ENCODE measurements at places on chromosomes 4 and X. TPM values are rescaled to one million over a fixed set of nuclear protein-coding genes. Genes with fewer than 3 reads are reported as not detected.

DNA sequence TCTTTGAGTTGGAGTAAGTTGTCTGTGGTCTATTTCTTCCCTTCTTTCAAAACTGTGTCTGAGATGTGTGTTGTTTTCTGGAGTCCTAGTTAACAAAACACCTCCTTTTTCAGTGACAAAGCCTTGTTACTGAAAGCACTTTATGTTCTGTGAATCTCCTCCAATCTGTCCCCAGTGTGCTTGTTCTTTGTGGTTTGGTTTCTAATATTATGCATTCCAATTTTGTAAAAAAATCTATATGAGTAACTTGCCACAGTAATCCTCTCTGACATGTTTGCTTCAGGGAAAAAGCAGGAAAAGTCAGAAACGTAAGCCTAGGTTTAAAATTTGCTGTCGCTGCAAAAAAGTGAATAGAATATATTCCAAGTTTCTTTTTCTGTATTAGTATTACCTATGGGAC is 12.4 kb downstream of the PRRG1 start:
- H3K4me1 ChIP-seq: no peaks in the 10 kb centered on the region
- no peak overlapping the region for H3K4me3 ChIP-seq
- no peak overlapping the region for H3K27ac ChIP-seq

DNA sequence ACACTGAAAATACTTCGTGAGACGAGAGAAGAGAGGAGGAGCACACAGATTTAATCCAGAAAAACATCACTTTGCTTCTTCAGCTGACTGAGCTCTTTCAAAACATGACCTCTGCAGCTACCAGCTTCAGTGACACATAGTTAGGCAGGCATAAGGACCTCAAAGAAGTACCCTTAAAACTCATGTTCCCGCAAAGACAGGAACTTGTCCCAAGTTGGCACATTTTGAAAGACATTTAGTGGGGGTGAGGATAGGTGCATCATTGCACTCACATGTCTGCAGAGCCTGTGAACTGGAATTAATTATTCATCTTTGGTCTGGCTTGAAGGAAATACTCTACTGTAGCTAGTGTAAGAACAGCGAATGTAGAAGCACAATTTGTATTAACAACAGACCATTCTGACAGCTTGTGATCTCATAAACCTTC is 221.8 kb downstream of the MGST2 start:
- H3K27me3 ChIP-seq: no peaks in the 10 kb centered on the region
- H3K4me3 ChIP-seq: no peak overlapping the region
- H3K4me1 ChIP-seq: no peaks in the 10 kb centered on the region
- no peak for DNase-seq
- no peaks in the 10 kb centered on the region for H3K36me3 ChIP-seq
- H3K27ac ChIP-seq: no peak overlapping the region

GRCh38 chr4:60930866-60931265 is 269.3 kb upstream of the ADGRL3 start:
- H3K36me3 ChIP-seq: no peaks in the 10 kb centered on the region
- H3K27me3 ChIP-seq: no peaks in the 10 kb centered on the region
- no peak overlapping the region for H3K4me3 ChIP-seq
- H3K4me1 ChIP-seq: no peaks in the 10 kb centered on the region
- DNase-seq: no peak

DNA sequence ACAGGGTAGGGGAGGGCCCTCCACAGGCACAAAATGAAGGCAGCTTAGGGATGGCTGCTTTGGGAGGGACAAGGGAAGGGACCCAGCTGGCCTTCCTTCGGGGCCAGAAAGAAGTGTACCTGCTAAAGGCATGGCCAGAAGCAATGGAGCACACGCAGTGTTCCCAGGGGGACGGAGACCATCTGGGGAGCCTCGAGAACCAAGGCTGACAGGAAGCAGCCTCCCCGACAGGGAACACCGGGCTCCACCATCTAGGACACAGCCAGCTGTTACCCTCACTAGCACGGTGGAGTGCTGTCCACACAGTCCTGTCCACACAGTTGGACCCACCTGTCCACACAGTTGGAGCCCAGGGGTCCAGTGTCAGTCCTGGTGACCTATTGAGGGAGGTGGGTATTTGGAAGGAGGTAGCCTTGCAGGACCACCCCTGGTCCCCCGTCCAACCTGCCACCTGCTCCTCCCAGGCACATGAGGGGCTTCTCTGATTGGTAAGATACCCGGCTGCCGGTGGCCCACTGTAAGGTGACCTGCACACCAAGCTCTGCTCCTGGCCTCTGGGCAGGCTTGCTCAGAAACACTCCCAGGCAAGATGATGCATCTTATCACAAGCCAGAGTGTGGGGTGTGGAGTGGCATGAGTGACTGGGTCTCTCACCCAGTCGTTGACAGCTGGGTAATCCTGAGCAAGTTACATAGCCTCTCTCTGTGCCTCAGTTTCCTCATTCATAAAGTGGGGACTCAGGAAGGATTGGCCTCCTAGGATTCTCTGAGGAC is 20.5 kb upstream of the AFAP1 start:
- H3K4me3 ChIP-seq: no peak overlapping the region
- no peaks in the 10 kb centered on the region for H3K27me3 ChIP-seq
- H3K27ac ChIP-seq: no peak overlapping the region
- peaks cover 9% of the 10 kb centered on the region for H3K4me1 ChIP-seq
- no peak for DNase-seq

- no peak overlapping the region for H3K4me3 ChIP-seq
- no peaks in the 10 kb centered on the region for H3K27me3 ChIP-seq
- peak; percentile 4 for DNase-seq
- H3K27ac ChIP-seq: no peak overlapping the region
- no peaks in the 10 kb centered on the region for H3K4me1 ChIP-seq
- no peaks in the 10 kb centered on the region for H3K36me3 ChIP-seq
These were observed 249.9 kb downstream of the HNRNPD start for GRCh38 chr4:82123934-82124333.

DNA sequence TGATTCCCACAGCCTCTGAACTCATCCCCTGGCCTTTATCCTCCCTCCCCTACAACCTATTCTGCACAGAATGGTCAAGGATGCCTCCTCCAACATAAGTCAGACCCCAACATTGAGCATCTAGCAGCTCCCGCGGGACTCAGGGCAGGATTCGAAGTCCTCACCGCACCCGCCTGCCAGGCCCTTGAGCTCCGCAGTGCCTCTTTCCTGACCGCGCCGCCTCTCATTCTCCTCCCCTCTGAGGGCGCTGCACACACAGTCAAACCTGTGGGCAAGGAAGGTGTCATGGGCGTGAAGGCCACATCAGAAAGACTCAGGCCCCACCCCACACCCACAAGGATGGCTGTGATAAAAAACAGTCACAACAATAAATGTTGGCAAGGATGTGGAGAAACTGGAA is 84.1 kb downstream of the CPZ start:
- H3K4me1 ChIP-seq: no peaks in the 10 kb centered on the region
- no peak for DNase-seq
- no peak overlapping the region for H3K27ac ChIP-seq
- no peaks in the 10 kb centered on the region for H3K27me3 ChIP-seq
- H3K4me3 ChIP-seq: no peak overlapping the region

DNA sequence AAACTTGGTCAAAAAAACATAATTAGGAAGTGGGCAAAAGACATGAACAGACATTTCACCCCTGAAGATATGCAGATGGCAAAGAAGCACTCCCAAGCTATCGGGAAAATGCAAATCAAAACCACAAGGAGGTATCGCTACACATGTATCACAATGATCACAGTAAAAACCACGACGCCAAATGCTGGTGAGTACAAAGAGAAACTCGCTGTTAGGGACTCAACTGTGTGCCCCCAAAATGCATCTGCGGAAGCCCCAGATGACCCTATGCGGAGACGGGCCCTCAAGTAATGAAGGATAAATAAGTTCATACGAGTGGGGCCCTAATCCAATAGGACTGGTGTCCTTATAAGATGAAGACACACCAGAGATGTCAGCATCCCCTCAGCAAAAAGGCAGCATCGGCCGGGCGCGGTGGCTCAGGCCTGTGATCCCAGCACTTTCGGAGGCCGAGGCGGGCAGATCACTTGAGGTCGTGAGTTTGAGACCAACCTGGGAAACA is 10.2 kb downstream of the GAK start:
- H3K36me3 ChIP-seq: peaks cover 9% of the 10 kb centered on the region
- peak; percentile 75 for DNase-seq
- peaks cover 66% of the 10 kb centered on the region for H3K4me1 ChIP-seq
- no peaks in the 10 kb centered on the region for H3K27me3 ChIP-seq
- H3K27ac ChIP-seq: peak overlapping the region; percentile 89

- H3K36me3 ChIP-seq: no peaks in the 10 kb centered on the region
- no peak overlapping the region for H3K27ac ChIP-seq
- DNase-seq: no peak
- no peak overlapping the region for H3K4me3 ChIP-seq
- no peaks in the 10 kb centered on the region for H3K4me1 ChIP-seq
- no peaks in the 10 kb centered on the region for H3K27me3 ChIP-seq
These were observed 154.2 kb upstream of the FAM9B start for GRCh38 chrX:9188117-9188516.

GRCh38 chrX:96683997-96684338 is 674 bp upstream of the DIAPH2 start:
- no peaks in the 10 kb centered on the region for H3K27me3 ChIP-seq
- H3K27ac ChIP-seq: peak overlapping the region; percentile 73
- peak overlapping the region; percentile 69 for H3K4me3 ChIP-seq
- no peaks in the 10 kb centered on the region for H3K36me3 ChIP-seq
- peak; percentile 73 for DNase-seq

GRCh38 chr4:92334716-92335350 is 31.1 kb downstream of the GRID2 start:
- H3K4me1 ChIP-seq: no peaks in the 10 kb centered on the region
- no peak overlapping the region for H3K4me3 ChIP-seq
- no peaks in the 10 kb centered on the region for H3K36me3 ChIP-seq

- DNase-seq: peak; percentile 62
- no peaks in the 10 kb centered on the region for H3K36me3 ChIP-seq
- H3K4me1 ChIP-seq: peaks cover 50% of the 10 kb centered on the region
- no peaks in the 10 kb centered on the region for H3K27me3 ChIP-seq
These were observed 36.9 kb downstream of the NBDY start for GRCh38 chrX:56765811-56766553.

- no peaks in the 10 kb centered on the region for H3K27me3 ChIP-seq
- no peaks in the 10 kb centered on the region for H3K4me1 ChIP-seq
- no peak overlapping the region for H3K27ac ChIP-seq
- no peaks in the 10 kb centered on the region for H3K36me3 ChIP-seq
These were observed 28.4 kb upstream of the SULT1E1 start for GRCh38 chr4:69888336-69888735.

GRCh38 chrX:23854122-23854521 is 53.6 kb downstream of the APOO start:
- no peak overlapping the region for H3K4me3 ChIP-seq
- no peaks in the 10 kb centered on the region for H3K4me1 ChIP-seq
- no peaks in the 10 kb centered on the region for H3K27me3 ChIP-seq

- no peak overlapping the region for H3K27ac ChIP-seq
- no peak overlapping the region for H3K4me3 ChIP-seq
- H3K36me3 ChIP-seq: no peaks in the 10 kb centered on the region
- H3K4me1 ChIP-seq: peaks cover 8% of the 10 kb centered on the region
- DNase-seq: peak; percentile 54
- no peaks in the 10 kb centered on the region for H3K27me3 ChIP-seq
These were observed 6.3 kb upstream of the OTUD4 start for GRCh38 chr4:145186729-145187128.

- no peak overlapping the region for H3K27ac ChIP-seq
- no peaks in the 10 kb centered on the region for H3K27me3 ChIP-seq
- H3K36me3 ChIP-seq: no peaks in the 10 kb centered on the region
- H3K4me1 ChIP-seq: no peaks in the 10 kb centered on the region
- H3K4me3 ChIP-seq: no peak overlapping the region
These were observed 217.4 kb upstream of the GIMD1 start for GRCh38 chr4:106585915-106586349.

GRCh38 chr4:113499696-113500095 is 261.8 kb downstream of the CAMK2D start:
- H3K27me3 ChIP-seq: no peaks in the 10 kb centered on the region
- H3K36me3 ChIP-seq: peaks cover 16% of the 10 kb centered on the region
- no peak overlapping the region for H3K27ac ChIP-seq
- DNase-seq: no peak
- H3K4me1 ChIP-seq: no peaks in the 10 kb centered on the region

DNA sequence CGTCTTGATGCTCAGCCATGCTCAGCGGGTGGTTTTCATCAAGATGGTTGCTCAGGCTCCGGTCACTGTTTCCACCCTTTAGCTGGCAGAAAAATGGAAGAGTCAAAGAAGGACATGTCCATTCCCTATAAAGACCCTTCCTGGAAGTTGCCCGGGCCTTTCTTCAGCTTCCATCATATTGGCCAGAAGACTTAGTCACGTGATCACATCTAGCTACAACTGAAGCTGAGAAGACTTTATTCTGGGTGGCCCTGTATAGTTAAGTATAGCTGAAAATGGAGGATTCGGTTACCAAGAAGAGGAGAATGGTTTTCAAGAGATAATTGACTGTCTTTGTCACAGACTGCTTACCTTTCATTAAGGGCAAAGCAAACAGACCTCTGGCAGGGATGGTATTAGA is 296.7 kb upstream of the CASK start:
- no peak overlapping the region for H3K4me3 ChIP-seq
- no peak overlapping the region for H3K27ac ChIP-seq
- no peak for DNase-seq
- H3K27me3 ChIP-seq: no peaks in the 10 kb centered on the region
- no peaks in the 10 kb centered on the region for H3K36me3 ChIP-seq

DNA sequence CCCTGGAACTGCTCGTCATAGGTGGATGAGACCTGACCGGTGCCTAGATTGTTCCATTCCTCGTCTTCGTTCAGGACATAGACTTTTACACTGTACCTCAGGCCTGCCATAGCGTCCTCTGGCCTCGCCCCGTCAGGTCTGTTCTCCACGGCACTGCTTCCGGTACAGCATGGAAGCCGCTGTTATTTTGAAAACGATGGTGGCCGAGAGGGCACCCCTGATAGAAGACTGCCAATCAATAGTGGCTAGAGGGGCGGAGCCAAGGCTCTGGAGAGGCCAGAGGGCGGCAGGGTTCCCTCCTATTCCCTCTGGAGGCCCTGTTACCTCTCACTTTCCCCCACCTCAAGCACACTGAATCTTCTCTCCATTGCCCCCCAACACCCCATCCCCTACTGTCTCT is at the start of gene PPP4R3C:
TSS of gene PPP4R3C (minus strand) at position 155 of the 400 bp plus-strand sequence. CDS start at position 110, 45 bp downstream.
- DNase-seq: no peak
- H3K4me1 ChIP-seq: no peaks in the 10 kb centered on the region
- no peak within 1 kb of the TSS for H3K27ac ChIP-seq
- no peaks in the 10 kb centered on the region for H3K36me3 ChIP-seq
- no peak within 1 kb of the TSS for H3K4me3 ChIP-seq

GRCh38 chr4:118833192-118833820 is 2.6 kb downstream of the SEC24D start:
- no peak for DNase-seq
- H3K4me1 ChIP-seq: peaks cover 11% of the 10 kb centered on the region
- H3K27me3 ChIP-seq: no peaks in the 10 kb centered on the region
- no peak overlapping the region for H3K4me3 ChIP-seq
- H3K27ac ChIP-seq: no peak overlapping the region

DNA sequence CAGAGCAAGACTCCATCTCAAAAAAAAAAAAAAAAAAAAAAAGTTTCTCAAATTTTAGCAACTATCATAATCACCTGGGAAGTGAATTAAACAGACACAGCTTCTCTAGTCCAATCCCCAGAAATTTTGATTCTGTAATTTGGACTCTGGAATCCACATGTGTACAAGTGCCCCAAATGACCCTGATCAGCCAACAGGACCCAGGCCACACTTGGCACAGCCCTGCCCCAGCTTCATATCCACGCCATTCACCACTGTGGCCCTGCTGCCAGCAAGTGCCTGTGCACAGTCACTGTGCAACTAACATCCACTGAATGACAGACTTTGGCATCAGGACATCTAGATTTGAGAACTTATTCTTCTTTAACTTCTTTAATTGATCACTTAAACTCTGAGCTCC is 14.1 kb upstream of the CXCL13 start:
- H3K36me3 ChIP-seq: no peaks in the 10 kb centered on the region
- no peak for DNase-seq
- H3K27me3 ChIP-seq: no peaks in the 10 kb centered on the region
- H3K27ac ChIP-seq: no peak overlapping the region
- H3K4me1 ChIP-seq: peaks cover 8% of the 10 kb centered on the region

Gene PAGE1
- total RNA-seq: not detected

Gene CT45A1
- total RNA-seq: not detected

Gene STOX2
- not detected for total RNA-seq
